Globus pallidus (tissue), 1 donor: ENCODE measurements at places on chromosomes 11 and 22.

- no peak for DNase-seq
Observed at GRCh38 chr11:132073787-132074186, 703.4 kb downstream of the NTM start.

DNA sequence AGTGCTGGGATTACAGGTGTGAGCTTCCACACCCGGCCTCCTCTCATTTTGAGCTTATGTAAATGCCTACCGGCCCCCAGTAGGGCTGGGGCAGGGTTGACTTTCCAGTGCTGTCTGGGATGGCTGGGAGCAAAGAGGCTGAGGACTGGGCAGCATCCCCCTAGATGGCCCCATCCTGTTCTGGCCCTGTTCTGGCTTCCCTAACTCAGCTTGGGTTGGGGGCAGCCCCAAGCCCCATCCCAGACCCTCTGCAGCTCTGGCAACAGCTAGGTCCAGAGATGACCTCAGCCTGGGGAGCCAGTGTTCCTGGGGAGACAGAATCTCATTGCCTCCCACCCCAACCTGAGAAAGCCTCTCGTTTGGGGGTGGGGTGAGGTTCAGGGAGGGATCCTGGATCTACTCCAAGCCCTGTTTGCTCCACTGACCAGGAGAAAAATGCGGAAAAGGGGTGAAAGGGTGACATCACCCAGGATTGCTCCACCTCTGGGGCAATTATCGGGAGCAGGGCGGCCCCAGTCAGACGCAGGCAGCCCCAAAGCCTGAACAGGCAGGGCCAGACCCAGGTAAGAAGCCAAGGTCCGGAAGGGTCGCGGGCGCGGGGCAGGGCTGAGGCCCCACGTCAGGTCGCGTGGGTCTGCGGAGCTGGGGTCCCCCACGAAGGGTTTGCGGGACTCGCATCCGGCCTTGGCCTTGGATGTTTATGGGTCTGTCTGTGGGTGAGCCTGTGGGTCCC is at the start of gene PNPLA2:
TSS of gene PNPLA2 (plus strand) at position 519 of the 733 bp plus-strand sequence. CDS start 805 bp downstream, outside the sequence.
- DNase-seq, result no peak

GRCh38 chr11:130451231-130452019 is 3.0 kb downstream of the ADAMTS15 start:
- no peak for DNase-seq

GRCh38 chr11:121350314-121351082 is 57.9 kb downstream of the SC5D start:
- DNase-seq, result peak; percentile 41

- DNase-seq, result peak; percentile 65
Observed at GRCh38 chr11:65646958-65647701, 9.2 kb downstream of the SIPA1 start.

DNA sequence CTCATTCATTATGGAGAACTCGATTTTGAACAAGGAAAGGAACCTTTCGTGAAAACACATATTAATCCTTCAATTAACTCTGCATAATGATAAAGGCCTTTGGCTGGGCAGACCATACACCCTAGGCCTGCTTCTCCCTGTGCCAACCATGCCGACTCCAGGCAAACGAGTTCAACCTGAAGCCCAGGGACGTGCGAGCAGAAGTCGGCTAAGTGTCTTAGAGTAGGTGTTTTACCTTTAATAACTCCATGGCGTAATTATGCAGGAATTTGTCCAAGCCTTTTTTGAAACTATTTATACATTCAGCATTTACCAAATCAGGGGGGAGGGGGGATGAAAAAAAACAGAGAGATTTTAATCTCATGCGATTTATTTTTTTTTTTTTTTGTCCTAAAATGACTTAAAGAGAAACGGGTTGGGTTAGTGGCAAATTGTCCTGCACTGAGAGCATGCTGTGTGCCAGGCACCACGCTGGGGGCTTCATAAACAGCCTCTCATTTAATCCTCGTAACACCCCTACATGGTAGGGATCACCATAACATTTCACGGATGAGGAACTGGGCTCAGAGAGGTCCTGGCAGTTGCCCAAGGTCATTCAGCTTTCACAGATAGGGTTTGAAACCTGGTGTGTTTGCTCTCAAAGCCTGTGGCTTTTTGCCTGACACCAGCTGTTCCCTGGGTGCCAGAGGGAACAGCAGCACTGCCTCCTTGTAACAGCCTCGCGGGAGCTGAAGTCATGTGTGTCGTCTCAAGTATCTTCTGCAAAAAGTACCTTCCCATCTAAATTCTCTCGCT is 423.9 kb downstream of the MN1 start:
- DNase-seq, result no peak

GRCh38 chr11:3896644-3897043 is 41.2 kb downstream of the STIM1 start:
- DNase-seq, result no peak

DNA sequence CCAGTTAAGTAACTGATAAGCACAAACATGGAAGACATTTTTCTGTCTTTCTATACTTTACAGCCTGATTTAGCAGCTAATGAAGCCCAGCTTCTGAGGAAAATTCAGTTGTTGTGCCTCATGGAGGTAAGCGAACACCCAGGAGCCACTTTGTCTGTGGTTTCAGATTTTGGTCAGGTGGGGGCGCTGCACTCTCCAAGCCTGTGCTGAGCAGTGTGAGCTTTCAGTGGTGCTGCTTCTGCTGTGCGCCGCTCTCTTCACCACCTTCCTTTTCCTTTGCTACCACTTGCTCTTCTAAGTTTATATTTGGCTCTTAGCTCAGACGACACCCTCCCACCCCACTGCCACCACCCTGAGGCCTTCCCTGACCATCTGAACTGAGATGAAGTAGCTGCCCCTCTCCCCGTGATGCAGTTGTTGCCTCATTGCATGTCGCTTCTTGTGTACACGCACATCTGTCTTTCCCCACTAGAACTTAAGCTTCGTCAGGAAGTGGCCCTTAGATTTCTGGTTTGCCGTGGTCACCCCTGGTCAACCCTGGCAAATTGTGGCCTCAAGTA is 14.0 kb downstream of the PSMD13 start:
- DNase-seq, result no peak

DNA sequence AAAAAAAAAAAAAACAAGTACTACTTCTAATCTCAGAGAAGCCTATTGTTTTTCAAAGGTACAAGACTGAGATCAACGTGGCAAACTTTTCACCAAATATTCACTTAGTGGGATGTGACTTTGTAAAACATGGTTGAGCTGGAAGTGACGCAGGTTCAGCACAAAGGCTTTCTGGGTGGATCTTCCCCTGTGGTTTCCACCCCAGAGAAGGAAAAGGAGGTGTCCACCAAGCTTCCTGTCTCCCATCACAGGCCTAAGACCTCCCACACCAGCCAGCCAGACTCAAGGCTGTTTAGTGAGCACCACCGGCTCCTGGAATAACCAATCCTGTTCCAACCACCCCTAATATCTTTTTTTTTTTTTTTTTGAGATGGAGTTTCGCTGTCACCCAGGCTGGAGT is 5.7 kb downstream of the TMEM184B start:
- no peak for DNase-seq

GRCh38 chr11:5689551-5689983 is at the start of gene TRIM22:
Gene TRIM22, plus strand, starts transcription at chr11:5689790. Its CDS starts 6,443 bp downstream, at chr11:5696233.
- DNase-seq, result peak; percentile 61

DNA sequence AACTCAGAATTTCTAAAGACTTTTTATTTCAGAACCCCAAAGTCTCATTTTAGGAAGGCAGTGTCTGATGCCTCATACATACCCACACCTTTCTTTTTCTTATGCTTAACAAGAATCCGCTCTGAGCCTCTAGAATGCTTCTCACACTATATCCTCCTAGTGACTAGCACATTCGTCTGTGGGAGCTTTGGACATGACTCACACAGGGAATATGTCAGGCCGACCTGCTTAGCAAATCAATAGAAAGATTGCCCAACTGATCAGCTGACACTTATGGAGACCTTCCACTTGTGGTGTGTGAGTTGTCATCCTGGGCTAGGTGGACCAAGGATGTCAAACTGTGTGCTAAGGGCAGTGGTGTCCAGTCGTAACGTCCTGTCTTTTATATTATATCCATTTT is 129.9 kb upstream of the TTC12 start:
- no peak for DNase-seq

DNA sequence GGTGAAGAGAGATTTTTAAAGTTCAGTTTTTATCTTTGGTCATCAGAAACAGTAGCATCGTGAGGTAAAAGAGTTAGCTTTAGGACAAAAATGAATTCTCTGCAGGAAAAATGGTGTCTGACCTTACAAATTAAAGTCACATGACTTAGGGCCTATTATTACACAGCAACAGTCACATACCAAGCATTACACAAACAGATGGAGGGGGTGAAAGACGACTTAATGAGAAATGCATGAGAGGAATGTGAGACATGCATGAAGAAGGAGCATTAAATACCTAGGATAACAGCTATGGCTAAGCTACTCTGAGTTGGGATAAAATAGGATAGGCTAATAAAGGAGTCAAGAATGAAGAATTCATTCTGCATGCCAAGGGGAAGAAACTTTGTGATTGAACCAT is 77.5 kb downstream of the BLID start:
- DNase-seq, result no peak

- no peak for DNase-seq
Observed at GRCh38 chr22:49142891-49143290, 684.8 kb downstream of the BRD1 start.

DNA sequence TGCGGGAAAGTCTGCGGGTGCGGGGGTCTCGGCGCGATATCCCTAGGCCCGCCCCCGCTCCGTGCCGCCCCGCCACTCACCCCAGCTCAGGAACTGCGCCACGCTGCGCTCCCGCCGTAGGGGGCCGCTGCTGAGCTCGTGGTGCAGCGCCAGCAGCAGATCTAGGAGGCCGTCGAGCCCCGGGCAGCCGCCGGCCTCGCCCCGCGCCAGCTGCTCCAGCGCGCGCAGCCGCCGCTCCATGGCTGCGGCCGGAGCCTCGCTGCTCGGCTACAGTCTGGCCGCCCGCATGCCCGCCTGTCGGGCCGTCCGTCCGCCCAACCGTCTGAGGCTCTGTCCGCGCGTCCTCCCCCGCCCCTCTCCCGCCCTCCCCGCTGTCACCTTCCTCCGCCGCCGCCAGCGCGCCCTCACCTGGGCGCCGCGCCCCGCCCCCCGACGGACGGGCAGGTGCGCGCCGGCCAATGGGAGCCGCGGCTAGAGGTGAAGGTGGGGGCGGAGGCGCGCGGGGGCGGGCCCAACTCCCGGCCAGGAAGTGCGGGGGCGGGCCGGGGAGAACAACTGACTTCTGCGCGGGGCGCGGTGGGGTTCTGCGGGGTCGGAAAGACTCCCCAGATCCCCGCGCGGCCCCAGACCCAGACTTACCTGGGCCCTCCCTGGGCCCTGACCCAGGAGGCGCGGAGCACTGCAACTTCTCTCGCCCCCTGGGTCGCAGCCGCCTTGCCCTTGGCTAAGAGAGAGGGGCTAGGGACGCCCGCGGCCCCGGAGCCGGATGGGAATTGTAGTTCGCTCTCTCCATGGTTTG is at the start of gene CDC42BPG:
TSS of gene CDC42BPG (minus strand) at position 324 of the 799 bp plus-strand sequence. CDS start at position 240, 84 bp downstream.
- DNase-seq, result peak; percentile 31

DNA sequence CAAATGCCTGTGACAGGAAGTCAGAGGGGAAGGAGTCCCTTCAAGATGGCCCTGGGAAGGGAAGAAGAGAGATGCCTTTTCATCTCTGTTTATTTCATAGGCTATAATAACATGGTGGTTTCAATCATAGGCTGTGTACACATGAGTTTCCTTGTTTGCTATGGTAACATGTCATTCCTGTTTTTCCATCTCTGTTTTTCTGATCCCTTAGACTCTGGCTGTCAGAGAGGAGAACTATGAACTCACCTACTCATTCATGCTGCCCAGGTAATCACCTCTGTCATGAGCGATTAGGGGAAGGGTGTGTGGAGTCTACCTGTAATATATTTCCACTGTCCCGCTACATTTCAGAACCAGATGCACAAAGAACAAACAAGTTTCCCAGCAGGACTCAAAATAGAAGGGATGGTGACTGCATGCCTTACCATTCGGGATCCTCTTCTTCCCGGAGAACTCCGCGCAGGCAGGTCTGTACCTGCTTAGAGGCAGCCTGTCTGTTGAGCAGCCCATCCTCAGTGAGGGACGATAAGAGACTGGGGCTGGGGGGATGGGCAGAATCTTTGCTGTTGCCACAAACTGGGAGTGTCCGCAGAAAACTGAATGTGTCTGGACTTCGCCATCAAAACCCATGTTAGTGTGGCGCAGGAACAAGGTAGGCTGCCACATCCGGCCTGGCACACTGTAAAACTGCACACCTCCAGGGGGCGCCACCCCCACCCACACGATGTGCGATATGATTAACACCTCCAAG is 7.1 kb upstream of the PEX26 start:
- DNase-seq, result no peak

GRCh38 chr22:43222262-43222661 is 35.3 kb upstream of the TTLL12 start:
- no peak for DNase-seq

- no peak for DNase-seq
Observed at GRCh38 chr11:66002648-66003225, 434 bp downstream of the BANF1 start.

- DNase-seq, result no peak
Observed at GRCh38 chr11:72655896-72656464, 18.2 kb downstream of the PDE2A start.
